ENCODE measurements at places on chromosomes 16 and 17.

- DNase-seq: peak; percentile 67
Observed at GRCh38 chr16:69186642-69187445, at the start of gene SNTB2. SNTB2 (plus strand) TSS chr16:69187164; CDS start chr16:69187167, 3 bp downstream.

DNA sequence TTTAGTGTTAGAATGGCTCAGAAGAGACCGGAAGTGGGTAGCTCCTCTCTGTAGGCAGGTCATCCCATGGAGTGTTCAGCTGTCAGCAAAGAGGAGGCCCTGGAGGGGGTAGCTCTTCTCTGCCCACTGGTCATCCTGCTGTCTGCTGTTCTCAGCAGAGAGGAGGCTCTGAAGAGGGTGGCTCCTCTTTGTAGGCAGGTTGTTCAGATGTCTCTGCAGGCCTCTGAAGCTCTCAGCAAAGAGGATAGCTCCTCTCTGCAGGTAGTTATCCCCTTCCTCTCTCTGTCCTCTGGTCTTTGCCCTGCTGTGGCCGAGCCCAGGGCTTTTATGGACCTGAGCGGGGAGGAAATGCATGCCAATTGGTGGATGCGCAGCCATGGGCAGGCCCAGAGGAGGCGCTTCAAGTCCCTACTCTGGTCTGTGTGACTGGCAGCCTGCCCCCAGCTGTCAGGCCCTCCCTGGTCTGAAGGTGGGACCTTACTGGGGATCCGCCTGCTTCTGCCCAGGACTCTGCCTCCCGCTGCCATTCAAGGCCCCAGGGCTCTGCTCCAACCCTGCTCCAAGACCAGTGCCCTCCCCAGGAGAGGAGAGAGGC lies 32.5 kb upstream of the FA2H start:
- DNase-seq: no peak

- no peak for DNase-seq
Observed at GRCh38 chr16:48054881-48055601, 100.8 kb downstream of the ABCC12 start.

DNA sequence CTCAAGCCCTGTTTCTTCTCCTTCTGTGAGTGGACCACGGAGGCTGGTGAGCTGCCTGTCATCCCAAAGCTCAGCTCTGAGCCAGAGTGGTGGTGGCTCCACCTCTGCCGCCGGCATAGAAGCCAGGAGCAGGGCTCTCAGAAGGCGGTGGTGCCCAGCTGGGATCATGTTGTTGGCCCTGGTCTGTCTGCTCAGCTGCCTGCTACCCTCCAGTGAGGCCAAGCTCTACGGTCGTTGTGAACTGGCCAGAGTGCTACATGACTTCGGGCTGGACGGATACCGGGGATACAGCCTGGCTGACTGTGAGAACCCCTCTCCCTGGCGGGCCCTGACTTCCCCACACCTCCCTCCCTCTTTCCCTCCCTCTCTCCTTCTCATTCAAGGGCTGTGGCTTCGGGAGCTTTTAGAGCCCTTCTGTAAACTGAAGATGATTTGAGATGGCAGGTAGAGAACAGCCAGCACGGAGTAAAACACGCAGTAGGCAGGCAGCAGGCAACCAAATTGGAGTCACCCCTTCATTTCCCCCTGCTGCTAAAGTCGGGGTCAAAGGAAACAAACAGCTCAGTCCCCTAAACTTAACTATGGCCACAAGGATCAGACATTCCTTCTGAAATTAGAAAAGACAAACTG lies 3.9 kb downstream of the SPACA3 start:
- no peak for DNase-seq

- no peak for DNase-seq
Observed at GRCh38 chr17:7217113-7217987, 2.3 kb downstream of the DLG4 start.

- DNase-seq: no peak
Observed at GRCh38 chr17:80422276-80422675, 7.3 kb downstream of the ENDOV start.

DNA sequence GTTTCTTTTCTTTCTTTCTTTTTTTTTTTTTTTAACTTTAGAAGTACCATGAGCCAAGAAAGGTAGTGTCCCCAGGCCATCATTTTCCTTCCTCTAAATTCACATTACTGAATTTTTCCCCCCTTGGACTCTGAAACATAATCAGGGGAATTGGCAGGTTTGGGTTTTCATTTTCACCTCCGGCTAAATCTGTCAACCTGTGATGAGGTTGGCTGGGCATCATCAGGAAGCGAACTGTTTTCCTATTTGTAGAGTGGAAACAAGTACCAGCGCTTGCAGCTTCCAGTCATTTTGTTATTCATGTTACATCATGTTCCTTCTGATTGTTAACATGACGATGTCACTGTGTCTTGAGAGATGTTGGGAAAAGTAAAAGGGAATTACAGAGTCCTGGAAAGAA lies 641.9 kb upstream of the RBFOX1 start:
- DNase-seq: no peak

GRCh38 chr16:66483689-66484452 lies 56.8 kb downstream of the BEAN1 start:
- DNase-seq: peak; percentile 10

DNA sequence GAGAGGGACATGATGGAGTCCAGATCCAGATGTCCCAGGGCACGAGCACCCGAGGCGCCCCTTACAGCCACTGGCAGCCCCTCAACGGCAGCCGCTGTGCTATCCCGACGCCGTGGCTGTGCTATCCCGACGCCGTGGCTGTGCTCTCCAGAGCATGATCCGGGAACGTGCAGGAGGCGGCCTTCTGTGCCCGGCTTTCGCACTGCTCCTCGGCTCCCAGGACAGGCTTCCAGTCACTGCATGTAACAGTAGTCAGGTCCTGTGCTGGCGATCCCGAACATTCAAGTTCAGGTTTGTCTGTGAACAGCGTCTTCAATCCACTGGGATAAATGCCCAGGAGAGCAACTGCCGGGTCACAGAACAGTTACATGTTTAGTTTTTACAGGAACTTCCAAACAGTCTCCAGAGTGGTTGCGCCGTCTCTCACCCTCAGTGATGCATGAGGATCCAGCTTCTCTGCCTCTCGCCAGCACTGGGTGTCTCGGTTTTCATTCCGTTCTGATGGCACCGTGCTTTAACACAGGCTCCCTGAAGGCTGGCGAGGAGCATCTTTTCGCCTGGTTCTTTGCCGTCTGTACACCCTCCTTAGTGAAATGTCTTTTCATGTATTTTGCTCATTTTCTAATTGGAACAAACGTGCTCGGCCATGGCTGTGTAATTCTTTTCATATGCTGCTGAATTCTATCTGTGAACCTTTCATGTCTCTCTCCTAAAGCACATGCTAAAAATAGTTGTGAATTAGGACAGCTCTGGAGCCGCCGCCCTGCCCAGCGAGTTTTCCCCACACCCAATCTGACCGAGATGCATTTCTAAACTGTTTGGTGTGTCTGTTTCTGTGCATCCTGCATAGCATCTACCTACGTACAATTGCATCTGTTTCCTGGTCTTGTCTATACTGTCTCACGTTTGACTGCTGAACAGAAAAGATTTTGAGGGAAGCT lies 72.6 kb upstream of the METRNL start:
- DNase-seq: peak; percentile 10

Measured in NCI-H2107 (cell line).